ENCODE measurements at places on chromosomes 16 and 17.

- DNase-seq, result no peak
These were observed 86.1 kb upstream of the CCL2 start for GRCh38 chr17:34168989-34169388.

GRCh38 chr17:1573932-1574696 is 11.5 kb upstream of the PITPNA start:
- DNase-seq, result peak; percentile 67

DNA sequence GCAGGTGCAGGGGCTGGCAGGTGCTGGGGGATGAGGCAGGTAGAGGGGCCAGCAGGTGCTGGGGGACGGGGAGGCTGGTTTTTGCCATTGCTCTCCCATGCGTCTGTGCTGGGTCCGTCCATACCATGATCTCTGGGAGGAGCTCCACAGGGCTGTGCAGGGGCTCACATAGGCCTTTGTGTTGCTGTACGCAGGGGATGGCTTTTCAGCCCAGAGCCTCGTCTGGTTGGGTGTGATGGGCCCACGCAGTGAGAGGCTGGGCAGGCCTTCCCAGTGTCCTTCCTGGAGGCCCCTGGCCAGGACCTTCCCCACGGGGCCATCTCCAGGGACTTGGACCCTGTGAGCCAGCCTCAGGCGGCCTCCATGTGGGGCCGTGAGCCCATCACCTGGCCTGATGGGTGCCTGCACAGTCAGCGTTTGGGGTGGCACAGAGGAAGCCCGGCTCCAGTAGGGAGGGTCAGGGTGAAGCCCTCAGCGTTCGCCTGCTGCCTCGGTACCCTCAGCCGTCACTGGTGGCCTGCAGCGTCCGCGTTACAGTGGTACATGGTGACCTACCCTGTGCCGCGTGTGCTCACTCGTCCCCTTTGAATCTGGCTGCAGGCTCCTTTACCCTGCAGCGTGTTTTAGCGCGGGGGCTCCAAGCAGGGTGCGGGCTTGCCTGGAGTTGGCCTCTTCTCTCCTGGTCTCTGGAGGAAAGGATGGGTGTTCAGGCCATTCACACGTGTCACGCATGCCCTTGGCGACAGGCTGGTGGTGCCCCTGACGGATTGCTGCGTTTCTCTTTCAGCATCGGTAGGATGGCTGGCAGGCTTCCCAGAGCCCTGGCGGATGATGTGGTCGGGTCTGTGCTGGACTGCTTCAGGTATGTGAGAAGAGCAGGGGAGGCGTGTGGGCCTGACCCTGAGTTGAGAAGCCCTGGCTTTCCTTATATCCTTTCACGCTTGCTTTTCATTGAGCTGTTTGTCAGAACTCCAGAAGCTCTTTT is 30.6 kb downstream of the ZNF750 start:
- no peak for DNase-seq

DNA sequence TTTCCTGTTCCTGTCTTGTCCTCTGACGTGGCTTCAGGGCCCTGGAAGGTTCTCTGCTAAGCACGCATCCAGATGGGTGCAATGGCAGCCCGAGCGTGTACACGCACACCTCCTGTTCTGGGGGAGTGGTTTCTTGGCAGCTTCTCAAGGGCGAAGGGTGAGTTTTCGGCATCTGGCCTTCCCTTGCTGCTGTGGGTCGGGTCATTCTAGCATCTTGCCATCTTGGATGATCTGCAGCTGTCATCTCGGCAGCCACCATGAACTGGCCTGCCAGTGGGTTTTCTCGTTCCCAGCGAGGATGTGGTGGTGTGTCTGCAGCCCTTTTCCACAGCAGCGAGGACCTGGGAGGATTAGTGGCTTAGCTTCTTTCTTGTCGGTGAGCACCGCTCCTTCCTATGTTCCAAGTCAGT is 10.6 kb downstream of the MSI2 start:
- no peak for DNase-seq

DNA sequence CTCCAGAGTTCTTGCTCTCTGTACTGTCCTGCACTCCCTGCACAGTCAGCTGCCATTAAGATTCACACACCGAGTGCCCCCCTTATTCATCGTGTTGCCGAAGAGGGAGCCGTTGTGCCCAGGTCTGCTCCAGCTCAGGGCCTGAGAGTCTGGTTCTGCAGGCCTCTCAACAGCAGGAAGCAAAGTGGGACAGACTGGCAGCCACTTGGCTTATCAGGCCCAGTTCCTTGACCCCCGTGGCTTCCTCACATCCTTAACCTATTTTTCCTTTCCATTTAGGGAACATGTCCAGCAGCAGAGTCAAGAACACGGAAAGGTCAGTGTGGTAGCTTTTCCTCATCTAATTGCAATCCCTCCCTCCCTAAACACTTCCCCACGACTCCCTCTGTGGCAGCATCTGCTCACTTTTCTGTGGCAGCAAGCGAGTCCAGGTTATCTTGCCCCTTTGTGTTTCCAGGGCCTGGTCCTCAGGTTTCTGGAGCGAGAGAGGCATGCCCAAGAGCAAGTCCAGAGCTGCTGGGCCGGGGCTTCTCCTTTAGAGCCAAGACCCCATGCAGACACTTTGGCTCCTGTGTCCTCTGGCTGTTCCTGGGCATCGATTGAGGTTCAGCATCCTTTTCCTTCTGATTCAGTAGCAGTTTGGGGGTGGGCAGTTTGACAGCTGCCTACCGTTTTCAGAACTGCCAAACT is 22.1 kb upstream of the ADAM11 start:
- no peak for DNase-seq

GRCh38 chr17:386141-386876 is 33.7 kb upstream of the RPH3AL start:
- DNase-seq, result peak; percentile 75

- DNase-seq, result no peak
These were observed 919 bp upstream of the DHRS7C start for GRCh38 chr17:9792181-9792840.

GRCh38 chr16:85395207-85395912 is 217.8 kb upstream of the GSE1 start:
- no peak for DNase-seq

DNA sequence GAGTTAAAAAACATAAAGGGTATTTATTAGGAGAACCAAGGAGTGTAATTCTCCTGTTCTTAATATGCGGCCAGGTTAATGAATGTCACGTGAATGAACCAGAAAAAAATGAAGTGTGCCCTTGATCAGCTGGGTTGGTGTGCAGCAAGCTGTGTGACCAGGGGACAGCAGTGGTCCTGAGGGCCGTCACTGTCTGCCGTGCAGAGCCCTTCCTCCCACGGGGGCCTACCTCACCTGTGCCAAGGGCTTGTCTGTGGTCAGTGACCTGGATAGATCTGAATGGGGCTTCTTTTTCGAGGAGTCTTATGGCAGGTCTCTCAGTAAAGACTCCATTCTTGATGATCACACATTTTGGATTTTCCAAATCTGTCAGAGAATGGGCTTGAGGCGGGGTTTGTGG is 17.7 kb upstream of the STH start:
- DNase-seq, result no peak

GRCh38 chr17:7493941-7494340 is 9.8 kb downstream of the POLR2A start:
- DNase-seq, result no peak

GRCh38 chr16:29007730-29008593 is 23.1 kb downstream of the LAT start:
- peak; percentile 45 for DNase-seq

DNA sequence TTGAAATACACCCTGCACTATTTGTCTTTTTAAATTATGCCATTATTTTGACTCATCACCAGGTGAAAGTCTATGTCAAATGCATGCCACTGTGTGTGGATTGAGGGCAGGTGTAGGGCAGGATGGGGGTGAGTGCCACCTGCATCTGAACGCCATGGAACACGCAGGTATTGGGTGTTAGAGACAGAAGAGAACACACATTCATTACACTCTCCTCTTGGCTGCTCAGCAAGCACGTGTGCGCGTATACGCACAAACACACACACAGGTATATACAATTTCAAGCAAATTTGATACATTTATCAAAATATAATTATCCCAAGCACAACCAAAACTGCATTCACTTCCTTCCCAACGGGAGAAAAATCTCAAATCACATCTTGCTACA is 268.9 kb downstream of the NTN1 start:
- DNase-seq, result peak; percentile 16

DNA sequence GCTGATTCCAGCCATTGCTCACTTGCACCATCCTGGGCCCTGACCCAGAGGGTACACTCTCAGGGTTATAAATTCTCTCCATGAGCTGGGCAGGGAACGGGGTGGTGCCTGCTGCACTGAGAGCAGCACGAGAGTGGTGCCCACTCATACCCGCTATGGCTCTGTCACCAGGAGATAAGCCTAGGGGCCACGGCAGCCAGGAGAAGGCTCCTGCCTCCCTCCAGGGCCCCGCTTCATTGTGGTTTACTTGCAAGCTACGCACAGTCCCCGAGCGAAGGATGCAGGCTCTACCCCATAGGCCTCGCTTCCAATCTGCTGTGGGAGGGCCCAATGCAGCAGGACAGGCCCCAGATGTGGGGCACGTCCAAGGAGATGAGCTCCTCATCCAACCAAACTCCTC is 48.5 kb downstream of the VAC14 start:
- DNase-seq, result no peak

Data from stimulated activated CD4-positive, alpha-beta T cell treated with anti-CD3 and anti-CD28 coated beads, Interleukin-1b, Interleukin-23, amount 100 ng/mL, for 4 hours (primary cell).